ENCODE measurements at places on chromosomes 3 and 15.

DNA sequence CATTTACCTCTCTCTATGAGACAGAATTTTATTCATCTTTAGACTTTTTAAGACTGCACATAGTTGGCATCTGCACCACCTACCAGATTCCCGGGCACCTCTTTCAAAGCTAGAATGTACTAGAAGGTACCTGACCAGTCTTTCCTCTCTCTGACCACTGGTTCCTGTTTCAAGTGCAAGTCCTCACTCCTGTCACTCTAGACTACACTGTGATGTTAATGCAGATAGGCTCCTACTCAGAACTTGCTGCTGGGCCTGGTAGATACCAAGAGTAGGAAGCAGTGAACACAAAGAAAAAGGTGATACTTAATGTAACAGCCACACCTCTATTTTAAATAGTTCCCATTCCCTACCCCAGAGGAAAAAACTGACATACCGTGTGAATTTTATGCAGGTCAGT lies 8.1 kb upstream of the TCAIM start:
- no peak for DNase-seq

GRCh38 chr3:144189044-144189443 lies 217.4 kb downstream of the DIPK2A start:
- DNase-seq, result no peak

GRCh38 chr3:121654493-121655385 lies 6.0 kb downstream of the HCLS1 start:
- DNase-seq, result no peak

DNA sequence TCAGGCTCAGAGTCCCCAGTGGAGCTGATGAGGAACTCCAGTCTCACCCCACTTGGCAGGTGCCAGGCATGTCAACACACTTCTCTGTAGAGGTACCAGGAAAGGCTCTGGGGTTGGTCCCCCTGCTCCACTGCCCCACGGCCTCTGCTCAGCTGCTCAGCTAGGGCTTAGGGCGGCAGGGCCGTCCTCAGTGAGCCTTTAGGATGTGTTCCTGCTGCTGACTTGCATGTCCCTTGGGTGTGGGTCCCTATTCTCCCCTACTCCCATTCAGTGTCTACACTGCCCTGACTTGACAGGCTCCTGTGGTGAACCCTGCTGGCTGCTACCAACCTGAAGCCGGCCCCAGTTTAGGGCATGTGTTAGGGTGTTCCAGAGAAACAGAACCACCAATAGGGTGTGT lies 17.9 kb upstream of the POLG start:
- no peak for DNase-seq

DNA sequence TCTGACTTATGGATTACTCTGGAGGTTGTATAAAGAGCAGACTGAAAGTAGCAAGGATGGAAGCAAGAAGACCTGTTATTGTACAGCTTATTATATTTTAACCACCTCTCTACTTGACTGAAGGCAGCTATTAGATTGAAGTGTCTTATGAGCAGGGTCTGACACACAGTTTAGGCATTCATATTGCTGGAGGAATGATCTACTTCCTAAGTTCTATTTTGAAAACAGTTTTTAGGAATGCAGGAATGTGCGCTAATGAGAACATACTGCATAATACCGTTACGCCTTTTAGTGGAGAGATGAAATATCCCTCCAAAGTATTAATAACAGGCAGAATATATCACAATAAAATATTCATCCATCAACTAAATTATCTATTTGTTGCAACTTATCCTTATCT lies 193.3 kb downstream of the ISL2 start:
- no peak for DNase-seq

DNA sequence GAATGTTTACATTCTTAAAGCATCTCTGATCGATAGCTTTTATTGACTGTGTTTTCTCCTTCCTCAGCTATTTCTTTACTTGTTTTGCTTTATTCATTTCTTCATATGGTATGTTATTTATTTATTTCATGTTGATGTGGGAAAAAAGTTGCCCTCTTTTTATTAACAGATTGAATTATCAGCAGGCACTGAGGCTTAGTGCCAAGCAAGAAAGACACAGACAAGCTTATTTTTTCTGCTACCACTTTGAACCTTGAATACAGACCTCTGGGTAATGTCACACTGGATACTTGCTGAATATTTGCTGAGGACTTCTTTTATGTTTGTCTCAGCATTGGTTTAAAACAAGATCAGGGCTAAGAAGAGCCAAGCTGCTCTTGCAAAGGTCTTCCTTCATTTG lies 162.0 kb upstream of the CNTN6 start:
- no peak for DNase-seq

DNA sequence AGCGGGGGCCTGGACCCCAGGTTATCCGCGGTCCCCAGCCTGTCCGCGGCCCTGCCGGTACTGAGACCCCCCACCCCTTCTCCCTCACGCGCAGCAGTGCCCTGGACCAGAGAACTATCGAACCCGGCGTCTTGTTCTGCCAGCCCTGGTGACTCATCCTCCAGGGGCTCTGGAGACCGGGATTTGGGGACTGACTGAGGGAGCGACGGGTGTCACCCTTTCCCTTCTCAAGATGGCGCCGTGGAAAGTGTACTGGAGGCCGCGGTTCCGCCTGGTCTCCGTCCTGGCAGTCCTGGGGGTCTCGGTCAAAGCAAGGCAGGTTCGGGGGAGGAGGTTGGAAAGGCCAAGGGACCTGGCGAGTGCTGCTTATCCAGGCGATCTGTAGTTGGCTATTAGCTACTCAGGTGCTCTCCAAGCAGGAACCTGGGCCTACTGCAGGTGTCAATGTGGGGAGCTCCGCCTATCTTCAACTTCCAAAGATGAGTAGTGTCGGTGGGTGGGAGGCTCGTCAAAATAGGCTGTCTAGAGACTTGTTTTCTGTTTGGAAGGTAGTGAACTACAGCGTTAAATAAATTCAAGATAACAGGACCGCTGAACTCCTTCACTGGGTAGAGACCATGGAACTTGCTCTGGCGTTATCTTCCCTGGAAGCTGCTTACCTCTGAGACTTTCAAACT lies 790 bp downstream of the RAB5A start:
- no peak for DNase-seq

- peak; percentile 64 for DNase-seq
These were observed 160.8 kb downstream of the GAP43 start for GRCh38 chr3:115783938-115784738.

- no peak for DNase-seq
These were observed 55.8 kb upstream of the MINAR1 start for GRCh38 chr15:79376383-79376782.

- no peak for DNase-seq
These were observed 251.8 kb upstream of the SUCLG2 start for GRCh38 chr3:67906261-67906660.

DNA sequence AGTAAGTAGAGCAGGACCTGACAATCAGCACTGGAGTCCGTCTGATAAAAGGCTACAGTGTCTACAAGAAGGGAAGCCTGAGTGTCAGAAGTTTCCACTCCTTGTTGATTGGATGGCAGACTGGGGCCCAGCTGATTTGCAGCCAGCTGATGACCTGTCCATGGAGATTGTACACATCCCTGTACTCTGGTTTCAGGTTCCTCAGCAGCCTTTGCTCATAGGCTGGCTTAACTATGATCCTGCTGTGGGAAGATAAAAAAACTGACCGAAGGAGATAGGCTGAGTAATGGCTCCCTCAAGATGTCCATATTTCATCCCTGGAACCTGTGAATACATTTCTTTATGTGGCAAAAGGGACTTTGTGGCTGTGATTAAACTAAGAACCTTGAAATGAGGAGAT lies 11.7 kb upstream of the LACTB start:
- DNase-seq, result no peak

GRCh38 chr3:40118091-40118490 lies 191.4 kb upstream of the EIF1B start:
- no peak for DNase-seq

DNA sequence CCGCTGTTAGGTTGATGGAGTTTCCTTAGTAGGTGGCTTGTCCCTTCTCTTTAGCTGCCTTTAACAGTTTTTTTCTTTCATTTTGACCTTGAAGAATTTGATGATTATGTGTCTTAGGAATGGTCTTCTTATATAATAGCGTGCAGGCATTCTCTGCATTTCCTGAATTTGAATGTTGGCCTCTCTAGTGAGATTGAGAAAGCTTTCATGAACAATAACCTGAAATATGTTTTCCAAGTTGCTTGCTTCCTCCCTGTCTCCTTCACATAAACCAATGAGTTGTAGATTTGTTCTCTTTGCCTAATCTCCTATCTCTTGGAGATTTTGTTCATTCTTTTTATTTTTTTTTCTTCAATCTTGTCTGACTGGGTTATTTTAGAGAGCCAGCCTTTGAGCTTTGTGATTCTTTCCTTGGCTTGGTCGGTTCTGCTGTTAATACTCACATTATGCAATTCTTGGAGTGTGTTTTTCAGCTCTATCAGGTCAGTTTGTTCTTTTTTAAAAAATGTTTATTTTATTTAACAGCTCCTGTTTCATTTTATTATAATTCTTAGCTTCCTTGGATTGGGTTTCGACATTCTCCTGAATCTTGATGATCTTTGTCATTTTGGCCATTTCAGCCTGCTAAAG lies 627.9 kb downstream of the SI start:
- DNase-seq, result no peak

DNA sequence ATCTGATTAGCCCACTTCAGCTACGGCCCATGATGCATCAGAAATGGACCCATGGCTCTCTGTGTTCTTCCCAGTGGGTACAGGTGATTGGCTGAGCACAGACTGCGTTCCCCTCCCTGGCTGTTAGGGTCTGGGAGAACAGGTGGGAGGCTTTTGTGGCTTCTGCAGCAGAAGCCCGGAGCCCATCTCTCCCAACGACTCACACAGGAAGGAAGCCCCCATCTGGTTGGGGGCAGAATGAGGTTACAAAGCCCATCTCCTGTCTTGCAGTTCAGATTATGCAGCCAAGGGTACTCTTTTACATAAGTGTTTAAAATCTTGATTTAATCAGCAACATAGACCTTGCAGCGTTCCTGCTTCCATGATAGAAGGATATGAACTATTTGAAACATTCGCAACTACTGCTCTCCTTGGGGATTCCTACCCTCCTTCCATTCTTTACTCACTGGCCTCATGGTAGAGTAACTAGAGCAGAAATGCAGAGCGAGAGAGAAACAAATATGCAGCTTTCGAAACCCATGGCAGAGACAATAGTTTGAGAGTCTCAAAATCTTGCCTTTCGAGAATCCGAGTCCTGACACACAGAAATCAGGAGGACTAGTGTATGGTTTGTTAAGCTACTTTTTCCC lies 291.3 kb downstream of the TLE3 start:
- peak; percentile 7 for DNase-seq

GRCh38 chr3:7871003-7871560 lies 630.5 kb upstream of the LMCD1 start:
- DNase-seq, result no peak

Data from KG1 (cell line).